Common myeloid progenitor, CD34-positive (primary cell): ENCODE measurements at places on chromosomes 6 and 20.

- H3K27me3 ChIP-seq, result no peaks in the 10 kb centered on the region
- H3K4me1 ChIP-seq, result no peaks in the 10 kb centered on the region
- H3K4me3 ChIP-seq, result no peak overlapping the region
- no peak overlapping the region for H3K27ac ChIP-seq
Measured at GRCh38 chr6:159212028-159212427, 42.8 kb downstream of the FNDC1 start.

- H3K36me3 ChIP-seq, result no peaks in the 10 kb centered on the region
- peaks cover 4% of the 10 kb centered on the region for H3K27me3 ChIP-seq
- H3K27ac ChIP-seq, result no peak overlapping the region
- H3K4me3 ChIP-seq, result peak overlapping the region; percentile 47
- peaks cover 36% of the 10 kb centered on the region for H3K4me1 ChIP-seq
Measured at GRCh38 chr6:30102414-30102969, 10.4 kb downstream of the TRIM31 start.

GRCh38 chr20:22559711-22560318 is 24.6 kb downstream of the FOXA2 start:
- DNase-seq, result no peak
- no peak overlapping the region for H3K4me3 ChIP-seq
- H3K27me3 ChIP-seq, result peaks cover 42% of the 10 kb centered on the region

- DNase-seq, result peak; percentile 92
- H3K4me1 ChIP-seq, result peaks cover 40% of the 10 kb centered on the region
- peaks cover 51% of the 10 kb centered on the region for H3K36me3 ChIP-seq
- peak overlapping the region; percentile 91 for H3K4me3 ChIP-seq
- no peaks in the 10 kb centered on the region for H3K27me3 ChIP-seq
- H3K27ac ChIP-seq, result peak overlapping the region; percentile 87
Measured at GRCh38 chr6:43013097-43013842, 476 bp downstream of the MEA1 start.

DNA sequence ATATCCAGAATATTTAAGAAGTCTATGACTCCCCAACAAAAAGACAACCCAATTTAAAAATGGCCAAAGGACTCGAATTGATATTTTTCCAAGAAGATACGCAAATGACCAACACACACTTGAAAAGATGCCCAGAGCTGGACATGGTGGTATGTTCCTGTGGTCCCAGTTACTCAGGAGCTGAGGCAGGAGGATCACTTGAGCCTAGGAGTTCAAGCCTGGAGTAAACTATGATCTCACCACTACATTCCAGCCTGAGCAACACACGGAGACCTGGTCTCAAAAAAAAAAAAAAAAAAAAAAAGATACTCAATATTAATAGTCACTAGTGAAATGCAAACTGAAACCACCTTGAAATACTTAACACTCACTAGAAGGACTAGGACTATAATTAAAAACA is 12.2 kb upstream of the ARMC2 start:
- no peaks in the 10 kb centered on the region for H3K27me3 ChIP-seq
- no peak overlapping the region for H3K27ac ChIP-seq
- H3K4me1 ChIP-seq, result peaks cover 23% of the 10 kb centered on the region
- no peaks in the 10 kb centered on the region for H3K36me3 ChIP-seq
- DNase-seq, result no peak
- H3K4me3 ChIP-seq, result no peak overlapping the region

- no peak for DNase-seq
- no peak overlapping the region for H3K4me3 ChIP-seq
- H3K4me1 ChIP-seq, result no peaks in the 10 kb centered on the region
Measured at GRCh38 chr6:4640139-4640538, 136.1 kb upstream of the CDYL start.

DNA sequence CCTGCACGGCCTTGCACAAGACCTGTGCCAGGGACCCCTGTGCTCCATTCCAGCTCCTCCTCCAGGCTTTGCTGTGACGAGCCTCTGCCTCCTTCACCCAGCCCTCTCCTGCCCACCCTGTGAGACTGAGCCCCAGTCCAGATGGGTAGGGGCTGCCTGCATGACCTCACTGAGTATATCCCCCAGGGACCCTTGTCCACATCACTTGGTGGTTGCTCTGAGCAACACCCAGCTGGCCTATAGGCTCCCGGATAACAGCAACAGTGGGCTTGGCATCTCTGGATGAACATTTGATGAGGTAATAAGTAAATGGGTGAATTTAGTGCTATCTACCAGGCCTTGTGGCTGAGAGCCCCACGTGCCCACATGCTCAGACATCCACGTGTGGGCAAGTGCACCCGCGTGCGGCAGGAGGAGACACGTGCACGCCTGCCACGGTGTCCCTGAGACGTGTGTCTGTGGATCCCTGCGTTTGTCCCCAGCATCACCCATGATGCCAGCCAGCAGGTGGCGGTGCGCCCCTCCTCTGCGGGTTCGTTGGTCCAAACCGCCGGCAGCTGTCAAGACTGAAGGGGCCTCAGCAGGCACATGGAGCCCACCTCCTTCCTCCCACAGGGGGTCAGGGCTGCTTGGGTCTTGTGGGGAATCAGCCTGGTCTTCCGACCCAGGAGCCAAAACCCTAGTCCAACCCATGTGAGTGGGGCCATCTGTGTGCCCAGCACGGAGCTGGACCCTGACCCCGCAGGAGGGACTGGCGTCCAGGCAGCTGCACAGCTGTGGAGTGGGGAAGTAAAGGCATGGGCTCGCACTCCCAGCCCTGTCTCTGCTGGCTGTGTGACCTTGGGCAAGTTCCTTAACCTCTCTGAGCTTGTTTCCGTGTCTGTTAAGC is 45.9 kb downstream of the FGD2 start:
- H3K36me3 ChIP-seq, result no peaks in the 10 kb centered on the region
- no peak overlapping the region for H3K4me3 ChIP-seq
- peaks cover 54% of the 10 kb centered on the region for H3K4me1 ChIP-seq
- peak overlapping the region; percentile 86 for H3K27ac ChIP-seq
- peak; percentile 94 for DNase-seq
- H3K27me3 ChIP-seq, result no peaks in the 10 kb centered on the region

DNA sequence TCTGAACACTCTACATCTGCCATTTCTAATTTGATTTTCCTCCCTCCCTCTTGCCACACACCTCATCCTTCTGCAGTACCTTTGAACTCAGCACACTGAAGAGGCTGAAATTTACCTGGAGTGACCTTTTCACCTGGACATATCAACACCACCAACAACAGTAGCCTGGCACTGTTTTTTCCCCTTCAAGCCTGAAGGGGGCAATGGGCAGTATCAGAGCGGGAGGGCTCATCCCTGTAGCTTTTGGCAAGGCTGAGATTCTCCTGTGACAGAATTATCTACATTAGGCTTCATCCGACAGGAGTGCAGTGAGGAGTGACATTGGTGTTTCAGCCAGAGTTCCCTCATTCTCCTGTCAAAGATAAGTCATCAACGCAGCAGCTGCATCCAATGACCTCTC is 312.8 kb upstream of the SPTLC3 start:
- no peaks in the 10 kb centered on the region for H3K36me3 ChIP-seq
- H3K27me3 ChIP-seq, result no peaks in the 10 kb centered on the region
- H3K4me3 ChIP-seq, result no peak overlapping the region
- DNase-seq, result no peak
- no peak overlapping the region for H3K27ac ChIP-seq

GRCh38 chr6:40342723-40343122 is 244.4 kb downstream of the LRFN2 start:
- H3K4me1 ChIP-seq, result no peaks in the 10 kb centered on the region
- peaks cover 17% of the 10 kb centered on the region for H3K27me3 ChIP-seq

- H3K4me3 ChIP-seq, result peak overlapping the region; percentile 44
- H3K36me3 ChIP-seq, result no peaks in the 10 kb centered on the region
- no peak overlapping the region for H3K27ac ChIP-seq
- no peaks in the 10 kb centered on the region for H3K27me3 ChIP-seq
- H3K4me1 ChIP-seq, result no peaks in the 10 kb centered on the region
Measured at GRCh38 chr6:37625591-37626374, 71.9 kb downstream of the MDGA1 start.

GRCh38 chr6:139605350-139605749 is 230.9 kb upstream of the CITED2 start:
- DNase-seq, result no peak
- H3K36me3 ChIP-seq, result no peaks in the 10 kb centered on the region
- no peaks in the 10 kb centered on the region for H3K4me1 ChIP-seq
- no peak overlapping the region for H3K4me3 ChIP-seq
- no peaks in the 10 kb centered on the region for H3K27me3 ChIP-seq

DNA sequence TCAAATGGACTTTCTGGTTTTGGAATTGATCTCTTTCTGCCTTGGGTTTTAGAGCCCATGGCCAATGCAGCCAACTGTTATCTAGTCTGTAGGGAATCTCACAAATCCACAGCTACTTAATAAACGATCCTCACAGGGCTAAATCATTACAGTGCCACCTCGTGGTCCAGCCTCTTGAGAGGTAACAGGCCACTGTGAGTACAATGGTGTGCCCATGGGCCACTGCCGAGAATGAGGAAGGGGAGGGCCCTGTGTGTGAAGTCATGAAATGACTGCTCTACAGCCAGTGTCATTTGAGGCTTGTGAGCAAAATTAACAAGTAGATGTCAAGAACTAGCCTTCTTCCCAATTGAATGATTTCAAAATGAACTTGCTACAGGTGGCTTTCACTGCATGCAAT is 54.3 kb upstream of the GMPR start:
- H3K27me3 ChIP-seq, result no peaks in the 10 kb centered on the region
- H3K27ac ChIP-seq, result no peak overlapping the region
- no peaks in the 10 kb centered on the region for H3K36me3 ChIP-seq
- H3K4me3 ChIP-seq, result no peak overlapping the region
- H3K4me1 ChIP-seq, result peaks cover 17% of the 10 kb centered on the region
- DNase-seq, result peak; percentile 54

DNA sequence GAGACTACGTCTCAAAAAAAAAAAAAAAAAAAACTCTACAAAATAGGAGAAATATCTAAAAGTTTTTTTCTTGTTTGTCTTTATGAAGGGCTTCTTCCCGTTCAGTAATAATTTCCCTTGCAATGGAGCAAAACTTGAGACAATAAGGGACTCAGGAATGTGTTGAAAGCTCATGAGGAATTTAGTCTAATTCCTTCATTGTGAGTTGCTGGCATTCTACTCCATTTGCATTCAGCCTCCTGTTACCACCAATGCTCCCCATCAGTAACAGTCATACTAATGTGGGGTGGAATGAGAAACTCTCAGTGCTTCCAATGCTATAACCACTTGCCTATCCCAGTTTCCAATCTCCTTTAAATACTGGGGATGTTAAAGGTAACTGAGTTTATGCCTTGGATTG is 576.7 kb upstream of the AGPAT4 start:
- H3K4me1 ChIP-seq, result no peaks in the 10 kb centered on the region
- no peaks in the 10 kb centered on the region for H3K27me3 ChIP-seq
- no peak for DNase-seq

DNA sequence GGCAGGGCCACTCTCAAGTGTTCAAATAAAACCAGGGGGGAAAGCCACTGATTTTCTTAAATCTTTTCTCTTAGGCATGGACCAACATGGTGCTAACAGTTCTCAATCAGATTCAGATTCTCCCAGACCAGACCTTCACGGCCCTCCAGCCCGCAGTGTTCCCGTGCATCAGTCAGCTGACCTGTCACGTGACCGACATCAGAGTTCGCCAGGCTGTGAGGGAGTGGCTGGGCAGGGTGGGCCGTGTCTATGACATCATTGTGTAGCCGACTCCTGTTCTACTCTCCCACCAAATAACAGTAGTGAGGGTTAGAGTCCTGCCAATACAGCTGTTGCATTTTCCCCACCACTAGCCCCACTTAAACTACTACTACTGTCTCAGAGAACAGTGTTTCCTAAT is 41.5 kb upstream of the SMIM28 start:
- H3K4me3 ChIP-seq, result no peak overlapping the region
- H3K4me1 ChIP-seq, result no peaks in the 10 kb centered on the region
- no peak overlapping the region for H3K27ac ChIP-seq
- no peaks in the 10 kb centered on the region for H3K36me3 ChIP-seq
- DNase-seq, result no peak
